Stimulated activated CD4-positive, alpha-beta T cell treated with anti-CD3 and anti-CD28 coated beads, Interleukin-1b, Interleukin-23, amount 100 ng/mL, for 1 hour (primary cell): ENCODE measurements at places on chromosomes 11 and 22.

DNA sequence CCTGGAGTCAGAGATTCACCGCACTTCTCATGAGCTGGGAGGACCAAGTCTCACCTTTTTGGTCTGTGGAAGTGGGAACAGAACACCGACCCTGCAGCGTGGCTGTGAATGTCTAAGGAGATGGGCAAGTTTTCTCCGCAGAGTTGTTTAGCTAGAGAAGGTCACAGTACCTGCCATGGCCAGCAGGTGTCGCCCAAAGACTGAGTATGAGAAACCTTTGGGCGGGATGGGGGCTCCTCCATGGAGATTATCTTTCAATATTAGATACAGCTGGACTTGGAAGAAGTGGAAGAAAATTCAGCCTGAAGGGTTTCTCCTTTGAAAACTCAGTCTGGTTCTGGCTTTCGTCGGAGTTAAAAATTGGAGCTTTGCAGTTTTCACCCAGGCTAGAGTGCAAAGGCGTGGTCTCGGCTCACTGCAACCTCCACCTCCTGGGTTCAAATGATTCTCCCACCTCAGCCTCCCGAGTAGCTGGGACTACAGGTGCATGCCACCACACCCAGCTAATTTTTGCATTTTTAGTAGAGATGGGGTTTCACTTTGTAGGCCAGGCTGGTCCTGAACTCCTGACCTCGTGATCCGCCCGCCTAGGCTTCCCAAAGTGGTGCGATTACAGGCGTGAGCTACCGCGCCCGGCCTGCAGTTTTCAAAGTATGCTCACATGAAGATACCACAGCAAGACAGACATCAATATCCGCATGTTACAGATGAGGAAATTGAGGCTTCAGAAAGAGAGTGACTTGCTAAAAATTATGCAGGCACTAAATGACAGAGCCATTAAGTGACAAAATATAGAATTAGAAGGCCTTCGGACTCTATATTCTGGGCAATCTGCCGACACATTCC is 10.7 kb upstream of the DSCAML1 start:
- DNase-seq: peak; percentile 73

GRCh38 chr11:64809781-64810241 is 540 bp downstream of the MEN1 start:
- no peak for DNase-seq

DNA sequence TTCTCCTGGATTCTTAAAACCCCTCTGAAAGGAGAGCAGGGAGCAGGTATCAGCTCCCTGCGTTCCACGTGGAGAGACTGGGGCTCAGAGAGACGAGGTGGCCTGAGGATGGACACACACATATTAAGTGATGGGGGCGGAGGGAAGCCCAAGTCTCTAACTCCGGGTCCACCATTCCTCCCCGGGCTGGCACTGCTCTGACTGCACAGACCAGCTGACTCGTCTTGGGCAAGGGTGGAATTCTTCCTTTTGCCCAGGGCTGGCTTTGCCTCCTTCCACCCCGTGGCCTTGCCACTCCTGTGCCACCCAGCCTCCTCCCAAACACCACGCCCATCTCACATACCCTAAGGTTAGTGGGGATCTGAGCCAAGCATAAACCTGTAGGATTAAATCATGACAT is 65.0 kb downstream of the BUD13 start:
- no peak for DNase-seq

- DNase-seq: no peak
Observed at GRCh38 chr11:119362741-119363080, 16.2 kb upstream of the MFRP start.

DNA sequence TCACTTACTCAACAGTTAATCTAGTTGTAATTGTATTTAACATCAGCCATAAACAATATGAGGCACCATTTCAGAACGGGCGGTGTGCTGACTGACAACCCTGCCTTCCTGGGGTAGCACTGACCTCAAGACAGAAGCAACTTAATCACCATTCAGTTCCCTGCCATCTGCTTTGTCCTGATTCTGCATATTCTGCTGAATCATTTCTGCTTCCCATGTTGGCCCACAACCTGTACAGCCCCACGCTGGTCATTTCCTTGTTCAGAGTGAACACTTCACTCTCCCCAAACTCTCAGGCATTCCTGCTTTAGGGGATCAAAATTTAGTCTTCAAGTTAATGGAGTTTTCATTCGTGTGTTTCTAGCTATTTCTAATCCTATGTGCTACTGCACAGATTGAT is 132.3 kb upstream of the ZBED5 start:
- no peak for DNase-seq

GRCh38 chr11:62909107-62909894 is 11.9 kb downstream of the CHRM1 start:
- no peak for DNase-seq

- no peak for DNase-seq
Observed at GRCh38 chr11:83070044-83070701, 1.5 kb downstream of the RAB30 start.

DNA sequence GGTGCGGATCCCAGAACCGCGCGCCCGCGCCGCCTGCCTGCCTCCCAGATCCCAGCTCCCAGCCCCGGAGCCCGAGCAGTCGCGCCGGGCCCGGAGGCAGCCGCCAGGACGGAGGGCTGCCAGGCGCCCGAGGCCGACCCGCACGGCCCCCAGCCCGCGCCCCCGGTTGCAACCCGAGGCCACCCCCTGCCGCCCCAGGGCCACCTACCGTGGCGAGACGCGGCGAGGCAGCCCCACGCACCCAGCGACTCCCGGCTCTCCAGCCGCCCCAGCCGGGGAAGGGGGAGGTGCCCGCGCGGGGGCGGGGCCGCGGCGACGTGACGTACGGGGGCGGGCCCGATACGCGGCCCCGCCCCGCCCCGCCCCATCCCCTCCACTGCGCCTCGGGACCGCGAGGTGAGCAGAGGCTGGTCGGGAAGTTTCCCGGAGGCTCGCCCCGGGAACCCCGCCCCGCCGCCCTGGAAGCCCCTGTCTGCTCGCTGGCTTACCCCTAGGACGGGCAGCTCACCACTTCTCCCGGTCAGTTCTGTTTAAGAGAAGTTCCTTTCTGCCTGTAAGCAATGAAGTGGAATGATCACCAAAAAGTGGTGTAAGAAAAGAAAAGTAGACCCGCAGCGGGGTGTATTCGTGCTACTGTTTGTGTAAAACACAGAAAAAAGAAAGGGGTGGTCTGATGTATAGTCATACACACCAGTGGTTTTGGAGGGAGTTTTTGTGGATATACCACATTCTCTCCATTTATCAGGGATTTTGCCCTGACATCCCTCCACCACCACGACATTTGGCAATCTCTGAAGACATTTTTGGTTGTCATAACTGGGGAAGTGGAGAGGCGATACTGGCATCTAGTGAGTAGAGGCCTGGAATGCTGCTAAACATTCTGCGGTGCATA is at the start of gene TPST2:
Gene TPST2 (minus strand): TSS at position 288 of the 892 bp plus-strand sequence. CDS start 48,502 bp downstream, outside the sequence.
- DNase-seq: peak; percentile 61
